Brain (organoid and tissue), 16 donors: ENCODE measurements at places on chromosomes 6 and 20.

DNA sequence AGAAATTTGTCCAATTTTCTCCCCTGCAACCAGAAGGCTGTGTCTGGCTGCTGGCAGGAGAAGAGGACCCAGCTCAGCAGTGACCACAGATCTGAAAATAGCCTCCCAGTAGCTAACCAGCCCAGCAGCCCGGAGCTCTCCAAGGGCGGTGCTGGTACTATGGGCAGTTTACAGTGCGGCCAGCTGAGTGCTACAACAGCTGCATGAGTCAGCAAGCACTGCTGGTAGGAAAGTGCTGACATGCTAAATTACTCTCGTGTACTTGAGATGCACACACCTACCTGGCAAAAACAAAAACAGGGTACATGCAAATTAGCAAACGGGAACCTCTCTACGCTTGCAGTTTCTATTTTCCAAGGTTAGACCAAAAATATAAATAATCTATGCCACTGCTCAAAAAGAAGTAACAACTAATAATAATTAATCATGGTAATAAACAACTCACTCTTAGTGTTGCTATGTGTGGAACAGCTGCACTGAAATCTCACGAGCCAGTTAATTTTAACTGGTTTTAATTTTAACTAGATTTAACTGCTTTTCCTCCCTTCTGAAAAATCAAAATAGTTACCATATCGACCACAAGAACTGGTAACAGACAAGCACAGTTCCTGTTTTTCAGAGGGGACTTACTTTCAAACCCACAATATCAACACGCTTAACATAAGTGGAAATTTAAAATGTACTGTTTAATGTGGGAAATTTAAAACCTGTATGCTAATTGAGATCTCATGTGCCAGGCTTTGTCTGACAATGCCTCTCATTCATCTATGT lies 10.8 kb downstream of the BACH2 start:
- DNase-seq, result peak; percentile 47

DNA sequence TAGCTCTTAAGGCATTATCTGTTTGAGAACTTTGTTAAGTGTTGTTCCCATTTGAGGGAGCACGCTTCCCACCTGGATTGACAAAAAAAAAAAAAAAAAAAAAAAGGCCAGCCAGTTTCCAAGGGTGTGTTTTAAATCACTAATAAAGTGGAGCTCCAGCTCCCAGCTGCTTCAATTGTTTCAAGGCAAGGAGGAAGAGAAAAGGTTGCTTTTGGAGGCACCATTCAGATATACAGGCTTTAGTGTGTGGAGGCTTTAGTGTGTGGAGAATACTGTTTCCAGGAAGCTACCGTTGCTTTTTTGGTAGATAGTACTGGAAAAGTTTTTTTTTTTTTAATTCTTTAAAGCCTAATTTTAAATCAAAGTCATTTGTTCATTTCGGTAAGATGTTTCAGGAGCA lies 17.3 kb downstream of the BMP2 start:
- DNase-seq, result no peak

GRCh38 chr6:141107591-141108160 lies 1025.0 kb upstream of the GJE1 start:
- no peak for DNase-seq

DNA sequence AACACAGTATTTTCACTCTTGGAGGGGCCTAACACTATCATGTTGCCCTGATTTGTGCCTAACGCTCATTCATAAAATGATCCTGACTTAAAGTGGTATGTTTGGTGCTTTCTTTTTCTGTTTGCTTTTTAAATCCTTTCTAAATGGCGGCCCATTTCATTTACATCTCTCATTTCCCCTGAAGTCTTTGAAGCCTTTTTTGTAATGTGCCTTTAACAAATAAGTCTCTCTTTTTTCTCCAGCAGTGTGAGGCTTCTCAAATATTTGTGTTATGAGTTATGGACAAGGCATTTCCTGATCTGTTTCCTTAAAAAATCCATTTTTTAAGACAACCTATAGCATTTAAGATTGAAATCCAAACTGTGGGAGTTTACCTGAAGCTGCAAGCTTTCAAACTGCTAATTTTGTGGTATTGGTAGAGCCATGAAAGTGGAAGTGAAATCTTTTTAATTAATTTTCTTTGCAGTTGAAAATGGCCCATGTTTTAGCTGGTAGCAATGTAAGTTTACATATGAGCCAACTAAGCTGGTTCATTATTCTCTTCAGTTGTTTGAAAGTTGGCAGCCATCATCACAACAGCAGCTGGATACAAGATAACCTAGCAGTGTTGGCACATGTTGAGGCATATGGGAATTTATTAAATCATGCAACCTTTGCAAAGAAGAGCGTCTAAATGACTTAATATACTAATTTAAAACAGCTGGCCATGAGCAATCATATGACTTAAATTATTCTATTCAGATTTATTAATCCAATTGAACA lies 469.7 kb downstream of the CDKAL1 start:
- DNase-seq, result peak; percentile 48

- DNase-seq, result no peak
Observed at GRCh38 chr6:43943781-43944250, 173.8 kb downstream of the VEGFA start.

DNA sequence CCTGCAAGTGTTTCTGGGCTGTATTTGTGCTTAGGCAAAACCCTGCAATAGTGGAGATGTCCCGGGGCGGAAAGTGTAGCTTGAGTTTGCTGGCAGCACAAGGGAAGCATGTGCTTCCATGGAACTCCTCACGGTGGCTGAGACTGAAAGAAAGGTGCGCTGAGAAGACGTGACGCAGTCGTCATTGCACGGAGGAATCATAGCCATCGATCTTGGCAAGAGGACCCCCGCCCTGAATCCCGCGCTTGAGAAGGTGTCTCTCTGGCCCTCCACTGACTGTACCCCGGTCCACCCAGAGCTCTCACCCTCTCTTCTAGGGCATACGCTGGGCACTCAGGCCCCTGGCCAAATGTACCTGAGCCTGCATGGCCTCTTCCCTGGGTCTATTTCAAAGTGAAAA lies 1081.8 kb upstream of the DEFB115 start:
- no peak for DNase-seq

GRCh38 chr6:85460154-85460920 lies 10.5 kb downstream of the NT5E start:
- no peak for DNase-seq

GRCh38 chr6:23875006-23875405 lies 251.0 kb upstream of the NRSN1 start:
- DNase-seq, result peak; percentile 54
